ENCODE measurements at places on chromosomes 4 and X. TPM values are rescaled to one million over a fixed set of nuclear protein-coding genes. Genes with fewer than 3 reads are reported as not detected.

Gene GATA1
- total RNA-seq = not detected

Gene ELMOD2
- total RNA-seq = 47.0 TPM

Gene SMIM10L2A
- 0.50 TPM for total RNA-seq

Gene RCHY1
- 25.7 TPM for total RNA-seq

Gene GCNA
- total RNA-seq = 1.9 TPM

Gene THAP6
- total RNA-seq = 13.7 TPM

Gene RRAGB
- total RNA-seq = 11.8 TPM

Gene SPIN2A
- total RNA-seq = 0.37 TPM

Gene CT45A2
- not detected for total RNA-seq

Gene CENPE
- 11.9 TPM for total RNA-seq

Gene REPS2
- total RNA-seq = 0.75 TPM

Gene FATE1
- total RNA-seq = not detected

Gene GPR143
- total RNA-seq = not detected

Gene FRMD7
- total RNA-seq = not detected

Gene GABRB1
- total RNA-seq = not detected

Gene MRFAP1L1
- total RNA-seq = 59.2 TPM

Gene SLIT2
- 97.5 TPM for total RNA-seq

Gene SLC2A9
- 1.4 TPM for total RNA-seq

Gene KDM5C
- 107 TPM for total RNA-seq

Gene NONO
- 400 TPM for total RNA-seq

Gene DSPP
- total RNA-seq = not detected

Gene DCUN1D4
- total RNA-seq = 31.1 TPM

Gene PRRG1
- 7.7 TPM for total RNA-seq

Gene MAGEA2B
- not detected for total RNA-seq

Gene STK26
- total RNA-seq = 13.6 TPM

Measured in uterine smooth muscle cell (primary cell).